ENCODE measurements at places on chromosomes 7 and 10. TPM values are rescaled to one million over a fixed set of nuclear protein-coding genes. Genes with fewer than 3 reads are reported as not detected.

DNA sequence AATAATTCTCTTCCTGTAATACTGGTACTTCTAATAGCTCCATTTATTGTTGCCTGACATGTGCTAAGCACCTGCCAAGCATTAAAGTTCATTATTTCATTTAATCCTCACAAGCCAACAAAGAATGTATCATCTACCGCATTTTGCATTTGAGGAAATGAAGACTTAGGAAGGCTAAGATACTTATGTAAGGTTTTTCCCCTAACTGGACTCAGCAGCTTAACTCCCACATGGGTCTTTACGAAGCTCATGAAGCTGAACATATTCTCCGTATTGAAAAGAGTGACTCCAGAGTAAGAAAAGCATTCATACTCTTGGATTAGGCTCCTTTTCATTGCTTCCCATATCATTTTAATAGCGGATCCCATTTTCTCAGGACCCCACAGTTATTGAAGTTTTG, 155.7 kb upstream of the TMEM72 start:
- H3K4me3 ChIP-seq: no peak overlapping the region
- no peaks in the 10 kb centered on the region for H3K4me1 ChIP-seq
- DNase-seq: no peak
- no peaks in the 10 kb centered on the region for H3K36me3 ChIP-seq
- H3K27me3 ChIP-seq: no peaks in the 10 kb centered on the region

DNA sequence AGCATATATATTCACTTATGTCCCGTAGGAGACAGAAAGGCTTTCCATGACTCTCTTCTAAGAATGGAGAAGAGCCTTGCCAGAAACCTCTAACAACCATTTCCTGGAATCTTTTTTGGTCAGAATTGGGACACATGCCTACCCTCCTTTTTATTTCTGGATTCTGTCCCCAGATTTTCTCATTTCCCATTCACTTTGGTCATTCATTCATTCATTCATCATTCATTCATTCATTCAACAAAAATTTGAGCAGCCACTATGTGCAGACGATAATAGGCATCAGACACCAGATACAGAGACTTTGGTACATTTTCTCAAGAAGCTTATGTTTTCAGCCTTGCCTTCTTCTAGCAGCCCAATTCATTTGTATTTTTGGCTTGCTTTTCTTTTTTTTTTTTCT, 6.0 kb downstream of the ENTPD7 start:
- peaks cover 16% of the 10 kb centered on the region for H3K36me3 ChIP-seq
- no peak overlapping the region for H3K4me3 ChIP-seq
- no peaks in the 10 kb centered on the region for H3K27me3 ChIP-seq
- DNase-seq: no peak

- no peaks in the 10 kb centered on the region for H3K36me3 ChIP-seq
- no peak for DNase-seq
- no peak overlapping the region for H3K4me3 ChIP-seq
- H3K27ac ChIP-seq: no peak overlapping the region
- no peaks in the 10 kb centered on the region for H3K27me3 ChIP-seq
Observed at GRCh38 chr10:111873041-111873440, 310.5 kb downstream of the GPAM start.

DNA sequence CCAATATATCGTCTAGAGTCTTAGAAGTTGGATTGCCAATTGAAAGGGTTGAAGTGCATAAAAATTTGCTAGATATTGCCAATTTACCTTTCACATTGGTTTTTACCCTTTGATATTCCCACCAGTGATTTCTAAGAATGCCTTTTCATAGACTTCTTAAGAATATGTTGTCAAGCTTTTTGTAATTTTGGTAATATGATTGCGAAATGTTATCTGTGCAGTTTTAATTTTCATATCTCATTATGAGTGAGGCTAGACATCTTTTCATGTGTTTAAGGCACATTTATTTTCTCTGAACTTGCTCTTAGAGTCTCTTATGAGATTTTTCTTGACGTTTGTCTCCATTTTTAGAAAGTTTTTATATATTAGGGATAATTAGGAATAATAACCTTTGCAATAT, 567.2 kb downstream of the CCSER2 start:
- no peaks in the 10 kb centered on the region for H3K36me3 ChIP-seq
- H3K27ac ChIP-seq: no peak overlapping the region
- no peaks in the 10 kb centered on the region for H3K4me1 ChIP-seq
- no peak for DNase-seq

- no peaks in the 10 kb centered on the region for H3K27me3 ChIP-seq
- H3K4me1 ChIP-seq: peaks cover 21% of the 10 kb centered on the region
Observed at GRCh38 chr7:75879771-75880184, 944 bp downstream of the RHBDD2 start.

- no peak overlapping the region for H3K27ac ChIP-seq
- no peak overlapping the region for H3K4me3 ChIP-seq
- no peak for DNase-seq
- no peaks in the 10 kb centered on the region for H3K27me3 ChIP-seq
- H3K36me3 ChIP-seq: peaks cover 16% of the 10 kb centered on the region
Observed at GRCh38 chr7:728602-729001, 1.5 kb upstream of the PRKAR1B start.

GRCh38 chr10:101972761-101973160, 83.2 kb downstream of the ARMH3 start:
- H3K4me1 ChIP-seq: peaks cover 11% of the 10 kb centered on the region
- peaks cover 75% of the 10 kb centered on the region for H3K36me3 ChIP-seq
- no peaks in the 10 kb centered on the region for H3K27me3 ChIP-seq
- peak overlapping the region; percentile 1 for H3K27ac ChIP-seq

GRCh38 chr7:158499082-158499455, 88.6 kb downstream of the PTPRN2 start:
- H3K4me3 ChIP-seq: no peak overlapping the region
- peaks cover 9% of the 10 kb centered on the region for H3K27me3 ChIP-seq
- H3K4me1 ChIP-seq: no peaks in the 10 kb centered on the region
- H3K27ac ChIP-seq: no peak overlapping the region
- H3K36me3 ChIP-seq: no peaks in the 10 kb centered on the region

- DNase-seq: no peak
- no peak overlapping the region for H3K27ac ChIP-seq
- H3K4me3 ChIP-seq: no peak overlapping the region
- no peaks in the 10 kb centered on the region for H3K4me1 ChIP-seq
- H3K27me3 ChIP-seq: no peaks in the 10 kb centered on the region
Observed at GRCh38 chr7:111639934-111640333, 77.6 kb upstream of the IMMP2L start.

DNA sequence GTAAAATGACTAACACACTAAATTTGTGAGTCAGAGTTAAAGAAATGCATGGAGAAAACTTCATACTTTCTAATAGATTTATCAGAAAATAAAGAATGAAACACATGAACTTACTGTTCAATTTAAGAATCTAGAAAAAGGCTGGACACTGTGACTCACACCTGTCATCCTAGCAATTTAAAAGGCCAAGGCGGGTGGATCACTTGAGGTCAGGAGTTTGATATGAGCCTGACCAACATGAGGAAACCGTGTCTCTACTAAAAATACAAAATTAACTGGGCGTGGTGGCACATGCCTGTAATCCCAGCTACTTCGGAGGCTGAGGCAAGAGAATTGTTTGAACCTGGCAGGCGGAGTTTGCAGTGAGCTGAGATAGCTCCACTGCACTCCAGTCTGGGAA, 1106.2 kb upstream of the LRRN3 start:
- no peaks in the 10 kb centered on the region for H3K4me1 ChIP-seq
- H3K27ac ChIP-seq: no peak overlapping the region
- H3K36me3 ChIP-seq: no peaks in the 10 kb centered on the region
- H3K27me3 ChIP-seq: no peaks in the 10 kb centered on the region
- no peak for DNase-seq

- DNase-seq: no peak
- H3K4me1 ChIP-seq: no peaks in the 10 kb centered on the region
- no peak overlapping the region for H3K27ac ChIP-seq
- H3K4me3 ChIP-seq: no peak overlapping the region
- H3K36me3 ChIP-seq: no peaks in the 10 kb centered on the region
Observed at GRCh38 chr10:112797855-112798254, 152.2 kb upstream of the TCF7L2 start.

DNA sequence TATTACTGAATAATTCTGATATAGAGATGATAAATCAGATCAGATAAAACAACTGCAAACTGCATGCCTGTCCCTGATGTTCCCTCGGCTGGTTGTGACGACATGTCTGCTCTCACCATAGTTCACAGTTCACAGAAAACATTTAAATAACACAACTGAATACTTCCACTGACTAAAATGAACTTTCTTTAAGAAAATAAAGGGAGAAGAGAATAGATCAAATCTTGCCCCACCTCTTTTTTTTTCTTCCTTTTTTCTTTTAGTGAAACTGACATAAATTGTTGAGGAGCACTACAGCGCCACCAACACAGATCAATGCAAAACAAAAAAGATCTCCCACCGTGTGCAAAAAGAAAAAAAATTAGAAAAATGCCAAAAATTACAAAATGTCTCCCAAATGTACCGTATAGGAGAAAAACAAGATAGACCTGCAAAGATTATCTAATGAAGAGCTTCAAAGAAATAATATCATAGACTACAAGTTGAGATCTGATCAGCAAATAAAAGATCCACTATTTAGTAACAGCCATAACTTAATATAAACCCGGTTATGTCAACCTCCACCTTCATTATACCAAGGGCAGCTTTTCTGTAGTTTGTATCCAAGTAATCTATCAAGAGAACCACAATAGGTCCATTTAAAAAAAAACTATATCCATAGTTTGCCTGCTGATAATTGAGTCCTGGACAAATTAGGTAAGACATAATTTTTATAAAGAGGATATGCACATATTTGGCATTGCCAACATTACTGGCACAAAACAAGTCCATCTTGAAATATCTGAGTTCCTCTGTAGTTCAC, 30.7 kb upstream of the EPC1 start:
- peaks cover 15% of the 10 kb centered on the region for H3K4me1 ChIP-seq
- H3K36me3 ChIP-seq: no peaks in the 10 kb centered on the region
- peak overlapping the region; percentile 77 for H3K4me3 ChIP-seq
- H3K27ac ChIP-seq: peak overlapping the region; percentile 86
- no peak for DNase-seq

DNA sequence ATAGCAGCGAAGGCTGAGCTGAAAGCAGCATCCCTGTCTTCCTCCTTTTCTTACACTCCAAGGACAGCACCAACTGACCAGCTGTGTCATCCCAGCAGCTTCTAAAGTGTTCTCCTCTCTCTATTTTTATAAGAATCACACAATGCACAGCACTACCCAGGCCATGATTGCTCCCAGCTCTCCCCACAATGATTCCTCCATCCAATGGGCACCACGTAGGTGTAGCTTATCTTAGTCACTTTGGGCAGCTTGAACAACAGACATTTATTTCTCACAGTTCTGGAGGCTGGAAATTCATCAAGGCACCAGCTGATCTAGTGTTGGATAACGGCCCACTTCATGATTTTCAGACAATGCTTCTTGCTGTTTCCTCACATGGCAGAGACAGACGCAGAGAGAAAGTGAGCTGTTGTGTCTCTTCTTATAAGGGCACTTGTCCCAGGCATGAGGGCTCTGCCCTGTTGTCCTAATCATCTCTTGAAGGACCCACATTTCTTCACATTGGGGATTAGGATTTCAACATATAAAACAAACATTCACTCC, 92.0 kb upstream of the CDC14C start:
- no peaks in the 10 kb centered on the region for H3K36me3 ChIP-seq
- H3K4me3 ChIP-seq: no peak overlapping the region
- H3K27me3 ChIP-seq: no peaks in the 10 kb centered on the region
- H3K27ac ChIP-seq: no peak overlapping the region

- H3K36me3 ChIP-seq: no peaks in the 10 kb centered on the region
- no peaks in the 10 kb centered on the region for H3K27me3 ChIP-seq
- no peak overlapping the region for H3K4me3 ChIP-seq
- no peaks in the 10 kb centered on the region for H3K4me1 ChIP-seq
- no peak overlapping the region for H3K27ac ChIP-seq
Observed at GRCh38 chr10:5582736-5583135, 58.0 kb downstream of the CALML3 start.

Gene COL1A2
- 321 TPM for total RNA-seq

Gene CYP3A4
- total RNA-seq: not detected

Gene ADAP1
- 30.7 TPM for total RNA-seq

Gene SPDYE9
- not detected for total RNA-seq

Gene TRUB1
- total RNA-seq: 11.3 TPM

Gene NPY
- not detected for total RNA-seq

Data from upper lobe of right lung (tissue), 1 donor.